Activated CD4-positive, alpha-beta T cell treated with anti-CD3 and anti-CD28 coated beads, Interleukin-2, Interleukin-4, amounts not matched to agents 100 ng/mL and 50 ng/mL, durations not matched to agents 16 hours and 8 hours (primary cell): ENCODE measurements at places on chromosomes 5 and 9.

- no peak for DNase-seq
Measured at GRCh38 chr5:69006030-69006429, 87.8 kb upstream of the SLC30A5 start.

- DNase-seq: no peak
Measured at GRCh38 chr5:69509212-69509611, 16.6 kb downstream of the OCLN start.

DNA sequence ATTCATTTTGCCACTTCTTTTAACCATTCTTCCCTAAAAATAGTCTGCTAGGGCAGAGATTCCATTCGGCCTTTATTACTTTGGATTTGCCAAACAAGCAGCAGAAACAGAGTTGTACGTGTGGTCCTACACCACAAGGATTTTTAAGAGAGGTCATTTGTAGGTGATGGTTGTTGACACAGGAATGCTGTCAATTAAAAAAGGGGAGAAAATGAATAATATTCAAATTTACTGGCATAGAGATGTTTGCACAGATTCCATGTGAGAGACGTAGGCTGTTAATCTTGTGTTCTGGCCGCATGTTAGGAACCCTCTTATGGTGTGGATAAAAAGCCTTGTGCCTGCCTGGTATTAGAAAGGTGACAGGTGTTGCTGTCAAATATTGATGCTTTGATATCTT, 34.9 kb downstream of the TRIO start:
- DNase-seq: no peak

DNA sequence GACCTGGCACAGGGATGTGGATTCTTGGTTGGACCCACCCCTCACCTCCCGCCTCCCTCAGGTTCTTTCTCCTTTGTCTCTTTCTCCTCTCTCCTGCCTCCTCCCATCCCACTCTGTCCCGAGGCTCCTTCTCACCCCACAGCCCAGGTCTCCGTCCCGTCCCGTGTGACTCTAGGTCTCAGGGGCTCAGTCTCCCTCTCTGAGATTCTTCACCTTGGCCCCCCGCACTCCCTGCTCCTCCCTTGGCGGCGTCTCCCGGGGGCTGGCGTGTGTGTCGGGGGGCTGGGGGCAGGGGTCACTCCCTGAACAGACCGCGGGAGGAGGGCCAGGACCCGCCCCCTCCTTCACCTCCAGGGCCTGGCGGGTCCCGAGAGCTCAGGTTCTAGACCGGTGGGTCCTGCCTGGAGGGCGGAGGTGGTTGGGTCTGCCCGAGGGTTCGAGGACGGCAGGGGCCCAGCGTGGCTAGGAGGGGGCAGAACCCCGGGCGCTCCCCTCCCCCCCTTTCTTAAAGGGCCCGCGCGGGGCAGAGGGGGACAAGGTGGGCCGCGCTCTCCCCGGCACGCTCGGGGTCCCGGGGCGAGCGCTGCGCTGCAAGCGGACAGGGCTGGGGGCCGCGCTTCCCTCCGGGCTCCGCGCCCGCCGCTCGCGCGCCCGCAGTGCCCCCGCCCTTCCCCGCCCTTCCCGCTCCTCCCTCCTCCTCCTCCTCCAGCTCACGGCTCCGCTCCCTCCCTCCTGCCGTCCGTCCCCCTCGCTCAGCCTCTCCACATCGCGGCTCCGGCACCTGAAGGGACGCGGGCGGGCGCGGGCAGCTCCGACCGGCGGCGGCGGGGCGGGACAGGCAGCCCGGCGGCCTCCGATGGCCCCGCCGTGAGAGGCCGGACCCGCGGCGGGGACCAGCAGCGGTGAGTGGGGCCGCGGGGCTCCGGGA, at the start of gene PSD2:
PSD2 (plus strand) TSS at position 735 of the 928 bp plus-strand sequence. CDS start 13,633 bp downstream, outside the sequence.
- no peak for DNase-seq

DNA sequence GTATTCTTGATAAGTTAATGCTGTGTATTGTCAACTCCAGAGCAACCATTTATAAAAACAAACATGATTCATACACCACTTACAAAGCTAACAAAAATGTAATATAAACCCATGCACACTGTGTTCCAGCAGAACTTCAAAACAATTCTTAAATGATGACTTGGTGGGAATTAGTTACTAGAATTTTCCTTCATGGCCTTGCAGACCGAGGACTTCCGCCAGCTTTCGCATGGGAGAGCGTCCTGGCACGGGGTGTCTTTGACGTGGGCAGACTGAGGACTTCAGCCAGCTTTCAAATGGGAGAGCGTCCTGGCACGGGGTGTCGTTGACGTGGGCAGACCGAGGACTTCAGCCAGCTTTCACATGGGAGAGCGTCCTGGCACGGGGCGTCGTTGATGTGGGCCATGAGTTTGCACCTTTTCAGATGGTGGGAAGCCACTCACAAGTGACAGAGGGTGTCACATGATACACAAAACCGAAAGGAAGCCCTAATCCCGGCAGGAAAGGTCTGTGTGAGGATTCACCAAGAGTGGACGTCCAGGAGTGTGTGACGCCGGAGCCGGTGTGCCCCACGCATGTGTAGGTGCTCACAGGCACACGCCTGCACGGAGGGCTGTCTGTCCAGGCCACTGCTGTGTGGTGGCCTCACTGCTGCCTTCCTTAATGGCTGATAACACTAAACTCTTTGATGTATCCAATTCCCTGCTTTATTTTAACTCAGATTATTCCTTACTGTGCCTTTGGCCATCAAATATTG, 211.3 kb upstream of the IRX4 start:
- no peak for DNase-seq

DNA sequence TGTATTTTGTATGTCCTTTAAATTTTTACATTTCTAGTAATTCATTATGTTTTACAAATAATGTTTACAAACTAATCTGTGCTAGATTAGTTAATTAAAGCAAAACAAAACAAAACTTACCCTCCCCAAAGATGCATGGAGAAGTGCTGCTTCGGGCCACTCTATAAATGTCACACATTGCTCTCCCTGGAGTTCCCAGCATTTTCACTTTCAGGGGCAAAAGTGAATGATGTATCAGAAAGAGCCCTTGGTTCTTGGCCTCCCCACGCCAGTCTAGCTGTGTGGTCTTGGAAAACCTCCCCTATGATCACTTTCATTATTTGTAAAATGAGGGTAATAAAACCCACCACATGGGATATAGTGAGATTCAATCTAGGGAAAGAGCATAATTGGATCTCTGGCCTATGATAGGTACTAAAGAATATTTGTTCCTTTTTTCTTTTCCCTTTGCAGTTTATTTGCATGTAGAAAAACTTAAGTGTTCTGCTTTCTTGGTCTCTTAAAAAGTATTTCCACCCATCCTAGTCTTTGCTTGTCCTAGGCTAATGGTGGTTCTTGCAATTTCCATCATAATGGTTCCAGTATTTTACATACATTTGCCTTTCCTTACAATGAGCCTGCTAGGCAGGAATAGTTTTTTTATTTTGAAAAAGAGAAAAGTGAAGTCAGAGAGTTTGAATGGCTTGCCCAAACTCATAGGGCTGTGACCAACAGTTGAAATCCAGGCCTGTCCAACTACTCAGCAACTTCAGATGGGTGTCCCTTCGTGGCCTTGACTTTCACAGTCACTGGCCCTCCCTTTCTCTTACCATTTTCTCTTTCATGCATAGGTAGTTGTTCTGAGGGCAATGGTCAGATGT, 184.5 kb upstream of the KLF4 start:
- DNase-seq: no peak
